ENCODE measurements at places on chromosomes 11 and 22.

- DNase-seq, result no peak
Measured at GRCh38 chr11:17161515-17161914, 46.3 kb downstream of the PIK3C2A start.

DNA sequence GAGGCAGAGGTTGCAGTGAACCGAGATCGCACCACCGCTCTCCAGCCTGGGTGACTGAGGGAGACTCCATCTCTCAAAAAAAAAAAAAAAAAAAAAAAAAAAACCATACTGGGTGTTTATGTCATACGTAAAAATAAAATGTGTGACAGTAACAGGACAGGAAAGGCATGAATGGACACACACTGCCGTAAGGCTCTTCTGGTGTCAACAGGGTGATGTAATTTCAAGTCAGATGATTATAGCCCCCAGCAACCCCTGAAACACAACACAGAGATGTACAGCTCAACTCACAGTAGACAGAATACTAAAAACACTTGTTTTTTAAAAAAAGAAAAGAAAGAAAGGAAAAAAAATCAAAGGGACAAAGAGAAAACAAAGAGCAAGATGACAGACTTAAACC lies 22.2 kb downstream of the SBF1 start:
- no peak for DNase-seq

DNA sequence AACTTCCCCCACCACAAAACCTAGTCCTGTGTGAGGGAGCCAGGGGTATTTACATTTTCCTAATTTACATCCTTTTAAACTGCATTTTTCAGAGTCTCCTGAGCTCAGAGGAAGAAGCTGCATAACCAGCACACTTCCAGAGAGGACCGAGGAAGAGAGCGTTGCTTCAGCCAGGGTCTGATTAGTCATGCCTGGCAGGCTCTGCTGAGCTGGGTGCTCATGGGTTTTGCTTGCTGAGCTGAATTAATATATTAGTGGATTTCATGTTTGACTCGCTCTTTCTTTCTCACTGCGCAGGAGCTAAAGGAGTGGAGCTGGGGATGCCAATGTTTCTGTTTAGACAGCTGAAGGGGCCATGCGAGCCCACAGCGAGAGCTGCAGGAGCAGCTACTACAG lies 539.3 kb upstream of the B3GAT1 start:
- DNase-seq, result no peak

DNA sequence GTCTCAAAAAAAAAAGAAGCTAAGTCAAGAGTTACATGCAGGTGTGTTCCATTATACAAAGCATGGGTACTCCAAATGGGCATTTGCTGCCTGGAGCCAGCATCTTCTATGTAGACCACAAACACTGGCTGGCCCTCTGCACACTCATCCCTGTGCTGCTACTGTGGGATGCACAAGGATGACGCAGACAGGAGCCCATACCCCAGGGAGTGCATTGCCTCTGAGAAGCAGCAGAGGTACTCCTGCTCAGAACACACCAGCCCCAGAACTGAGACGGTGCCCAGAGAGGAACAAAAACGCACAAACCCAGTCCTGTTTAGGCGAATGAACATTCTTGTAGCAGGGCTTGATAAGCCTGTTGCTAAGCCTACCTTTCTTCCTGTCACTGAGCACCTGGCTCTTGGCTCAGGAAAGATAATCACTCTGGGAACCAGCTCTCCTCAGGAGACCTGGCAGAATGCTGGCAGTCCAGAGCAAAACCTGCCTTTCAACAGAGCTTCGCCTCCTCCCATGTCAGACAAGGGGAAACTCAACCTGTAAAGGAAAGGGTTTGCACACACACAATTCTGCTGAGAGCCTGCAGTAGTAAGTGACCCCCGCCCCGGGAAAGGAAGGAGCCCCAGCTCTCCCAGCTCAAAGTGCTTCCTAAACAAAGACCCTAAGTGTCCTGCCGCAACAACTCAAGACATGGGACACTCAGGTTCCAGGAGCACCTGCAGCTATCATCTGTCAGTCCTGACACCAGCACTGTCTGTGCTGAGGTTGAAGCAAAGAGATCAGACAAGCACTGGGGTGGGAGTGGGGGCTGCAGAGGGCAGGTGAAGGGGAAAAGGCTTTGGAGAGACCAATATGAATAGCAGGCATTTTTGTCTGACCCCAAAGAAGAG lies 145.7 kb downstream of the TENM4 start:
- DNase-seq, result no peak

DNA sequence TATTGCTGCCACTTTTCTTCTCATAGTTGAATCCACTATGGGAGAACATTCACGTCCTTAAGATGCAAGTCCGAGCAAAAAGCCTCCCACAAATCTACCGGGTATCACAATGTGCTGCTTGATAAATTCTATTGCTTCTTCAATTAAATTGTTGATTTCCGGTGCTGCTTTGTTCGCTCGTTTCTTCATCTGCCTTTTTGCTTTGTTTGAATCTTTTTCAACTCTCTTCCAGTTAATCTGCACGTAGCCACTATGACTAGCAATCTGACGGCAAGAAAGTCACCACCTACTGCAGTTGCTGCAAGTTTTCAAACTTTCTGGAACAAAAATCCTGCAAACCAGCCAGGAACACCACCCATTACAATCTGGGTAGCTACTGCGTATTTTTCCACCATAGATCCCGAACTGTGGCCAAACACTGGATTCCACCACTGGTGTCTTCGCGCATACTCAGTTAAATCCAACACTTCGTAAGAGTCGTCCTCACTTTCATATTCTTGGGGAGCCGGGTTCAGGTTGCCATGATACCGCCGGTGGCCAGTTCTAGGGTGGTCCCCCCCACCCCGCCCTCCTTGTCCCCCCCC lies 59.1 kb downstream of the CLMP start:
- no peak for DNase-seq

GRCh38 chr22:43342347-43343261 lies 568 bp downstream of the SCUBE1 start:
- no peak for DNase-seq

DNA sequence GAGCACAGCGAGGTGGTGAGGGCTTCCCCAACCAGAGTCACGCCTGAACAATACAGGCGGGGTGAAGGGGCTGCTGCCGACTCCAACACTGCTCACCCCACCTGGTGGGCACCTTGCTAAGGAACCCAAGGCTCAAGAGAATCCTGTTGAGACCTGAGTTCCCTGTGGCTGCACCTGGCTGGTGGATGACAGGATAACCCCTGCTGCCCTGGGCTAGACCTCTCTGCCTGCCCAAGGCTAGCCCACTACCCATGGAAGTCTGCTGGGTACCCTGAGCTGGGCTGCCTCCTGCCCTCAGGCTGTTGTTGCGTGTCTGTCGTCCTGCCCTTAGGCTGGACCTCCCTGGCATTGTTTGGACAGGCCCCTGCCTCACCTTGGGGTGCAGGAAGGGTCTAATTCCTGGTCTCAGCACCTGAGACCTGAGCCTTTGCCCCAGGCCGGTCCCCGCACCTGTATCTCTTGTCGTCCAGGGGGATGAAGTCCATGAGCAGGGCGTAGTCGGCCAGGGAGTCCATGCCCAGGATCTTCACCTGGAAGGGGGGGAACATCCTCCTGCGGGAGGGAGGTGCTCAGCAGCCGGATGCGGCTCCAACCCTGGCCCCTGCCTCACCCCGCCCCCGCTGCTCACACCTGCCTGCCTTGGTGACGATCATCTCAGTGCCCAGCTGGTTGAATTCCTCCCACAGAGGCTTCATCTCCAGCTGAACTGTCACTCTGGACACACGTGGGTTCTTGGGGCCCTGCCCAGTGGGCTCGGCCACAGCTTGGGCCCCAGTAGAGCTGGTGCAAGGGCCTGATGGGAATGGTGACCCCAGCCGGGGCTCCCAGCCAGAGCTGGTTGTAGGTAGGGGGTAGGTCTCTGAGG lies 4.9 kb upstream of the NUDT8 start:
- no peak for DNase-seq

DNA sequence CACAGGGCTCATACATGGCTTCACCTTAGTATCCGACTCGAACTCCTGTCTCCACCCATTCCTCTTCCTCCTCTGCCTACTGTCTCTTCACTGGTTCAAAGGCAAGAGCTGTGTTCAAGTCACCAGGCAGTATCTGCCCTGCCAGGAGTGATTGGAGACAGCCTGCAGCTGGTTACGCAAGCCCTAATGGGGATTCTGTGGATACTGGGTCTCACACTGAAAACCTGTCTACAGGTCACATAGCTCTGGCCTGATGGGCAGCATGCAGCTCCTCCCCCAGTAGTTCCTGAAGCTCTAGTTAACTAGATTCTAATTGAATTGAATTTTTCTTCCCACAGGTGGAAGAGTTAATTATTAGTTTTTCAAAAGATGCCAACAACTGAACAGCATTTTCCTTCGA lies 332.2 kb downstream of the TMEM135 start:
- DNase-seq, result no peak

DNA sequence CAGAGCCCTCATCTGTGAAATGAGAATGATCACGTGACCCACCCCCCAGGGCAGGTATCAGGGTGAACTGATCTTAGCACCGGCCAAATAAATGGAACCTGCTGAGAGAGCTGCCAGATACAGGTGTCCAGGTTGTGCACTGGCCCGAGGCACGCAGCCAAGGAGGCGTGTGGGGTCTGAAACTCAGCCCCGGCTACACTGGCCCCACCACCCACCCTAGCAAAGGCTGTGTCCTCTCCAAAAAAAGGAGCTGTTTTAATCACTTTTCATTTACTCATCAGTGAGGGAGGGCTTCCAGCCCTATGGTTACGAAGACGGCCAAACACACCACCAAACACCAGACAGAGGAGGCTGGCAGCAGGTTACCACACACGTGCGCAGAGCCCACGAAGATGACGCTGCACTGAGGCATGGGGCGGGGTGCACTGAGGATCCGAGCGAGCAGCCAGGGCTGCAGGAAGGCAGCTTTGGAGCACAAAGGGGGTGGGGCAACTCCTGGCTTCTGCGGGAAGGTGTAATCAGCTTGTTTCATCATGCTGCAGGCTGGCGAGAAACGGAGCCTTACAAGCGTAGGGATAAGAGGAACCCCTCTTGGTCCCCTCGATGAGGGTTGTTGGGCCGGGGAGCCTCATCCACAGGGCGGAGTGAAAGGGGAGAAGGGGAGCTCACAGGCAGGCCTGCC lies 19.5 kb upstream of the SLC22A12 start:
- DNase-seq, result no peak

DNA sequence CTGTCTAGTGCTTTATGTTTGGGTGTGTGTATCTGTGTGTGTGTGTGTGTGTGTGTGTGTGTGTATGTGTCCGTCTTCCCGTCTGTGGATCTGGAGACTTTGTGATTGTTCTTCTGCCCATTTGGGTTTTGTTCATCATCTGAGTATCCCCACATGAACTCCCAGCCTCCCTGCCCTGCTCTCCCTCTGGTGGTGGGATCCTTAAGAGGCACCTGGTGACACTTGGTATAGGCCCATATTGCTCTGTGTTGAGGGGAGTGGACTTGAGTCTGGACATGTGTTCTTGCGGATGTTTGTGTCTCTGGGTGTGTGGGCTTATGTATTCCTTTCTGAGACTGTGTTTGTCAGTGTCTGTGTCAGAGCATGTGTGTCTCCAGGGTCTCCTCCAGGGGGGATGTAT lies 15.3 kb downstream of the RCOR2 start:
- DNase-seq, result no peak

- DNase-seq, result no peak
Measured at GRCh38 chr11:10838083-10838482, 19.8 kb downstream of the ZBED5 start.

GRCh38 chr22:23688121-23688520 lies 2.7 kb upstream of the RGL4 start:
- no peak for DNase-seq

GRCh38 chr22:37896181-37896592 lies 9.9 kb upstream of the MICALL1 start:
- DNase-seq, result no peak

- DNase-seq, result no peak
Measured at GRCh38 chr22:17303840-17304779, 65.2 kb upstream of the CECR2 start.

GRCh38 chr11:17015627-17016126 lies 1.5 kb upstream of the PLEKHA7 start:
- DNase-seq, result no peak

- no peak for DNase-seq
Measured at GRCh38 chr11:47466201-47466600, 17.3 kb upstream of the RAPSN start.

DNA sequence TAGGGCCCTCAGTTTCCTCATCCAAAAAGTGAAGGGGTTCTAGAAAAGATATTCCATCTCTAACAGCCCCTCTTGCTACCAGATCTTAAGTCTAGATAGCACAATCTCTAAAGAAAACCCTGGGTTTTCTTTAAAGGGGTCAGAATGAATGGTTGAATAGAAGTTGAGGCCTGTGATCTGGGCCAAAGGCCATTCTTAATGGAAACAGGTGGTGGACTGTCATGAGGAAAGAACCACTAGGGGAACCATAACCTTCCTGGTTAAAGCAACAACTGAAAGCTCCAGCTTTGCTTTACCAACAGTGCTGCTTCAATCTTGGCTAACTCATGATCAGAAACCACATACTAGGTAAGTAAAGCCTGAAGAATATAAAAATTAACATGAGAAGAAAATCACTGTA lies 1.8 kb downstream of the CELF1 start:
- no peak for DNase-seq

DNA sequence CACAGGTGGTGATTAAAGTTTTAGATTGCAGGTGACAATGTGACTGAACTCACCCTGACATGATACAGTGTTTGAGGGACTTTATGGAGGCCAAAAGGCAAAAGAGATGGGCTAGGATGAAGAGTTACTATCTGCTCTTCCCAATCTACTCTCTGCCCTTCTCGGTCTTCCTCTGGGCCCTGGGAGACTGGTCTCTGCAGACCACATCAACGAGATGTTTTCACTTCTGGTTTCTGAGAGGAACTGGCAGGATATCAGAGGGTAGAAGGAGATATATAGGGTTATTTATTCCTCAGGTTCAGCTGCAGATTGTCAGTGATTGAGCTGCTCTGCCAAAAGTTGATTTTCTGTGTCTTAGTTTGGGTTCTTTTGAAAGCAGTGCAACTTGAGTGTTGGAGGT lies 32.4 kb upstream of the CD44 start:
- no peak for DNase-seq

Data from D721Med (cell line).